NCI-H748 treated with DMSO at 0.1 percent for 48 hours (cell line): ENCODE measurements at places on chromosomes 5 and 9.

- DNase-seq, result no peak
These were observed 200.9 kb upstream of the RIOK2 start for GRCh38 chr5:97383996-97384395.

DNA sequence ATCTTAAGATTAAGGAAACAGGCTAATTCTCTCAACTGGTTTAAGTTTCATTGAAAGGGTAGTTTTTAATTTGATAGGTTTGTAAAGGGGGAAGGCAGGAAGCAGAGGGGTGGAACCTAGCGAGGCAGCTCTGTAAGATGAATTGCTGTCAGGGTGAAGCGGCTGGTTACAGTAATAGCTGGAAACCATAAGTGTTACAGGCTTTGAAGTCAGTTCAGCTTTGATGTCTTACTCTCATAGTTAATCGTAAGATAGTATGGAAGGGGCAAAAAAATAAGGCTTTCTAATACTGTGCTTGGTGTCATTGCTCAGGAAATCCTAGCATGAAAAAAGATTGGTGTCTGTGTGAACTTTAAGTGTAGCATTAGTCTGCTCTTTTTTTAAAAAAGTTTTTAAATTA, 20.3 kb downstream of the POU5F2 start:
- no peak for DNase-seq

GRCh38 chr5:132132138-132132537, 58.5 kb downstream of the CSF2 start:
- no peak for DNase-seq

GRCh38 chr9:113521693-113522255, 58.2 kb downstream of the RGS3 start:
- no peak for DNase-seq

GRCh38 chr5:140303966-140304365, 1.1 kb upstream of the PFDN1 start:
- DNase-seq, result no peak

- DNase-seq, result peak; percentile 78
These were observed 38.0 kb downstream of the PALM2AKAP2 start for GRCh38 chr9:109817846-109818472.

GRCh38 chr5:10563110-10563944, 543 bp upstream of the ANKRD33B start:
- no peak for DNase-seq

DNA sequence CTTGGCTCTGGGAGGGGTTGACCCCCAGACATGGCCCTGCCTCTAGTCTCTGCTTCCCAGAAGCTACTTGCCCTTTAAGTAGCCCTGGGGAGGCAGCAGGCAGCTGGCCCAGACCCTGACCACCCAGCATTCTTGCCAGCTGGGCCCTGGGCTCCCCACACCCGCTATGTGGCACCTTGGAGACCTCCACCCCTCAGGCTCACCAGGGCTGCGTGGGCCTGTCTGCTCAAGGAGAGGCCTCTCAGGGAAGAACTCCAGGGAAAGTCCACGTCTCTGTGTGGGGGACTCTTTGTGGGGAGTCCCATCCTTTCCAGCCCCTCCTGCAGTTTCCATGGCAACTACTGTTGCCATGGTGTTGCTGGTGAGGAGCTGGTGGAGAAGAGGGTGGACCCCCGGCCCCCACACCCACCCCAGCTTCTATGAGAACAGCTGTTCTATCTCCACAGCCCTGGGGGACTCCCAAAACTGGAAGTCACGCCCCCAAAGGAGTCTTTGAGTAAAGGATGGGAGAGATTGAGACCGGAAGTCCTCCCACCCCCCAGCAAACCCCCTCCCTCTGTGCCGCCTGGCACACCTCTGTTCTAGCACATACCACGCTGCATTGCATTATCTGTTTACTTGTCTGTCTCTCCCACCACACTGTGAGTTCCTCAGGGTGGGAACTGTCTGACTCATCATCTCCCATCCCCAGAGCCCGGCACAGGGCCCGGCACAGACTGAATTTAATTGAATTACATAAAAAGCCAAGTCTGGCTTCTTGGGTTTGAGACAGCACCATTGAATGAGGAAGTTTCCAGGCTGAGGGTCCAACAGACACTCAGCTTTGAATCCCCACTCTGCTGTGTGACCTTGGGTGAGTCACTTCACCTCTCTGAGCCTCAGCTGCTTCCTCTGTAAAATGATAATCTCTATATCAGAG, 12.6 kb downstream of the DNM1 start:
- no peak for DNase-seq

DNA sequence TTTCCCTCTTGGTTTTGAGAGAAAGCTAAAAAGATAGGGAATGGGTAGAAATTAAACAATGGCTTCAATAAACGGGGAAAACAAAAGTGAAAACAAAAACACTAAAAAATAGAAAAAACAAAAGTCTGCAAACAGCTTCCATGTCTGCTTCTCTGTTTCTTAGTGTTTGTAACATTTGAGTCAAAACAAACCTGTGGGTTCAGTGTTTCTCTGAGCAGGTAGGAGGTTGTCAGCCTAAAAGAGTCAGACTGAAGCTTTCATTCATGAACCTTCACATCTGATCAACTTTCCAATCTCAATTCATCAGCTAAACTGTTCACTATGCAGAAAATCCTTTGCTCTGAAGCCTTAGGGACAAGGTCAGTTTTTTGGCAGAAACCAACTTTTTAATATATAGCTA, 102.5 kb upstream of the ADAMTS16 start:
- DNase-seq, result no peak

DNA sequence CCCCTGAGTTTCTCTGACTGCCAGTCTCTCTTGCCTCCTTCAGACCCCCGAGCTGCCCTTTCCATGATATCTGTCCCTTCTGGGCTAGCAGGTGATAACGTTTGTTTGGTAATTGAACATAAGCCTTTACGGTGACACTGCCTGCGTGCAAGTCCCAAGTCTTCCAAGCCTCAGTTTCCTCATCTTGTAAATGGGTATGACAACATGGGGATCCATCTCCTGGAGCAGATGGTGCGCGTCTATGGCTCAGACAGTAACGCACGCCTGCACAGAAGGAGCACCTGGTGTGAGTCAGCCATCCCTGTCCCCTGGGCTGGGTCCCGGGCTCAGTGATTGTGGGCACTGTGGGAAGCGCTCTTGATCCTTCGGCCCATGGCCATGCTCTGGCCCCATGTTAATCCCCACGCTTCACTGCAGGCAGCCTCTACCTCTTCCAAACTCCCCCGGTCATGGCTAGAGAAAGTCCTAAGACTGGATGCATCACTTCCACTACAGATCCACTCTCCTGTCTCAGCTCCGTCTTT, 85.8 kb downstream of the DAP start:
- no peak for DNase-seq

- DNase-seq, result no peak
These were observed 245.8 kb upstream of the MAP3K1 start for GRCh38 chr5:56569566-56569965.

DNA sequence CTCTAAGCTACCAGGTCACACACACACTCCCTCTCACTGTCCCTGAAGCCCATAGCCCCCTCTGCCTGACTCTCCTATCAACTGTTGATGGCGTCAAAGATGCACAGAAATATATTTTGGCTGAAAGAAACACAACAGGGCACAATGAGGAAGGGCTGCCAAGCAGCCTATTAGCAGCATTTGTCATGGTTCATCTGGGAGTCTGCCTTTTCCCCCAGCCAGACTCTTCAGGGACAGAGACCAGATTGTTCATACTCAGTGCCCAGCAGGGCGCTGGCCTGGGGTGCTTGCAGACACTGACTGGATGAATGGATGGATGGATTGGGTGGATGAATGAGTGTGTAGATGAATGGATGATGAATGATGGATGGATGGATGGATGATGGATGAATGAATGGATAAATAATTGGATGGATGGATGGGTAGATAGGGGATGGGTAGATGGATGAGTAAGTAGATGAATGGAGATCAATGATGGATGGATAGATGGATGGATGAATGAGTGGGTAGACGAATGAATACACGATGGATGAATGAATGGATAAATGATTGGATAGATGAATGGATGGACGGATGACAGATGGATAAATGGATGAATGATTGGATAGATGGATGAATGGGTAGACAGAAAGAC, 90.5 kb downstream of the ADAMTS2 start:
- DNase-seq, result no peak

- no peak for DNase-seq
These were observed 2.8 kb downstream of the IL6ST start for GRCh38 chr5:55991768-55992486.

GRCh38 chr9:75964427-75964826, 74.0 kb downstream of the PCSK5 start:
- no peak for DNase-seq

- no peak for DNase-seq
These were observed 15.0 kb downstream of the FBXO38 start for GRCh38 chr5:148398698-148399121.

- DNase-seq, result no peak
These were observed 8.0 kb downstream of the CLPTM1L start for GRCh38 chr5:1336749-1337488.

- peak; percentile 78 for DNase-seq
These were observed 499.3 kb upstream of the ADAMTS16 start for GRCh38 chr5:4640795-4641194.

DNA sequence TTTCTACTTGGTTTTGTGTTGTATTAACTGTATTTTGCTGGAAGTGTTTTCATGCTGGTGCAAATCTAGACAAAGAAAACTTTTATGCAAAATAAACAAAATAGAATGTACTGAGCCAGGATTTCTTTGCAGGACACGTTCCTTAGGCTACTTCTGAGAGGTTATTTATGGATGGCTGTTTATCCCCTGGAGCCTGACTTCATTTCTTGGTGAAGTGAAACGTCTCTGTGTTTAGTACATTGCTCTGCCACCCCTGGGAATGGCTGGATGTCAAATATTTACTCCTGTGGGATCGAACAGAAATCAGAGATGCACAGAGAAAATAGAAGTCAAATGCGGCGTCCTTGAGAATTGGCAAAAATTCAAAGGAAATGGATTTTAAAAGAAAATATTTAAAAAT, 327.1 kb upstream of the MPDZ start:
- no peak for DNase-seq

- no peak for DNase-seq
These were observed 29.3 kb upstream of the OBP2B start for GRCh38 chr9:133238272-133238850.

GRCh38 chr5:118882666-118883065, 105.7 kb downstream of the DTWD2 start:
- DNase-seq, result no peak

DNA sequence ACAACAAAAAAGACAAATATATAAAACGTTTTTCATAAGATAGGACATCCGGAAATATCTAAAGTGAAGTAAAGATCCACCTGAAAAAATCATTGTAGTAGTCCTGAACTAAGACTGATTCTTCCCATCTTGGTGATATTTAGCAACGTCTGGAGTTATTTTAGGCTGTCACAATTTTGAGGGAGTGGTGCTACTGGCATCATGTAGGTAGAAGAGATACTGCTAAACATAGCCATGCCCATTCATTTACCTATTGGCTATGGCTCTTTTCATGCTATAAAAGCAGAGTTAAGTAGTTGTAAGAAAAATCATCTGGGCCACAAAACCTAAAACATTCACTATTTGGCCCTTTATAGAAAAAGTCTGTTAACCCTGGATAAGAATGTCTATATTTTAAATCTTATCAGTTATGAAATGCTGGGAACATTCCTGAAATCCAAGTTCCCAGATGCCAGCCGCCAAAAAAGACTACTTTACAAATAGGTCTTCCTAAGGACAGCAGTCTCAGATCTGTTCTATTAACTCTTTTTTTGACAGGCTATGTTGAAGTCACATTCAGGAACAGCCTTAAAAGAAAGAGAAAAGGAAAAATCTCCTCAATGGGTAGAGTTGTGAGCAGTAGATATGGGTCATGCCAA, 27.0 kb downstream of the RAPGEF6 start:
- no peak for DNase-seq

DNA sequence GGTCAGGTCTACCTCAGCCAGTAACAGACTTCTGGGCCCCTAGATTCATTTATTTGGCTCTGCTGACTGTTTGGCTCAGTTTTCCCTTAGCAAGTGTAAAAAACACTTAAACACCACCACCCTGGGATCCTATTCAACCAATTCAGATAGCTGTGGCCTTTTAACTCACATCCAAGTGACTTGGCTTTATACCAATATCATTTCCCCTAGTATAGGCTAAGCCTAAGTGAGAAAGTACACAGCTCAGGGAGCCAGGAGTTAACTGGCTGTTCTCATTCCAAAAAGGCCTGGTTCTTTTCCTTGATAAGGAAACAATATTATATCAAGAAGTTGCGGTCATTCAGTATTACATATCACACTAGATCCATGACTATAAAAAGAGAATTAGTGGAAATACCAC, 163.5 kb downstream of the ARL15 start:
- no peak for DNase-seq

GRCh38 chr9:106228861-106229260, 534.5 kb downstream of the TMEM38B start:
- DNase-seq, result no peak

GRCh38 chr5:142800776-142801494, 30.8 kb downstream of the ARHGAP26 start:
- no peak for DNase-seq

GRCh38 chr5:127235136-127235535, 55.5 kb upstream of the MEGF10 start:
- DNase-seq, result no peak

- no peak for DNase-seq
These were observed 43.2 kb upstream of the ASTN2 start for GRCh38 chr9:117458066-117458465.

- no peak for DNase-seq
These were observed 12.8 kb downstream of the SLCO4C1 start for GRCh38 chr5:102283102-102283797.

- DNase-seq, result no peak
These were observed 7.0 kb upstream of the FBXO4 start for GRCh38 chr5:41918105-41918504.

DNA sequence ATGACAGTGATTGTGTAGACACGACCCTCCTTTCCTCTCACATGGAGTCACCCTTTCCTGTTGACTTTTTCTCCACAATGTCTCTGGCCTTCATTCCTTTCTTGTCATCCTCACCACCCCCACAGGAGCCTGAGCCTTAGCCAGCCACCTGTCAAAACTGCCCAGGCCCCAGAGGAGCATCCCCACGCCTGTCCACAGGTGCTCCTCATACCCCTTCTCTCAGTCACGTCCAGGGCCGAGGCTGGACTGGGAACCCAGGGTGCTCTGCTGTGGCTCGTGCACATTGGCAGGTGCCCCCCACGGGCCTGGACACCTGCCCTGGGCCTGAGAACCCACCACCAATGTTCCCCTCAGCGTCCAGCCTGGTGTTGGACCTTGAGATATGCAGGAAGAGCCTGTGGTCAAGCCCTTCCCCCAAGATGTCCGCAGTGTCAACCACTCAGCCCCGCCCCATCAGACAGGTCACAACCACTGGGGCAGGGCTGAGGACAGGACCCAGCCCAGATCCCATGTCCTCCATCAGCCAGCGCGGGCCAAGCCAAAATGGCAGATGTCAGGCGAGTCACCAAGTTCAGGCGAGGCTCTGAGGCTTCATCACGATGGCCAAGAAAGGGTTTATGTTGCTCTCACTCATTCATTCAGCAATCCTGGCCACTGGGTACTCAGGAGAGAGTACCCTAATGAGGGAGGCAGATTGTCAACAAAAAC, 65.8 kb upstream of the STXBP1 start:
- no peak for DNase-seq

GRCh38 chr5:136642976-136643375, 277.6 kb upstream of the TRPC7 start:
- DNase-seq, result no peak
